COR-L47 (cell line): ENCODE measurements at places on chromosomes 6 and 20.

DNA sequence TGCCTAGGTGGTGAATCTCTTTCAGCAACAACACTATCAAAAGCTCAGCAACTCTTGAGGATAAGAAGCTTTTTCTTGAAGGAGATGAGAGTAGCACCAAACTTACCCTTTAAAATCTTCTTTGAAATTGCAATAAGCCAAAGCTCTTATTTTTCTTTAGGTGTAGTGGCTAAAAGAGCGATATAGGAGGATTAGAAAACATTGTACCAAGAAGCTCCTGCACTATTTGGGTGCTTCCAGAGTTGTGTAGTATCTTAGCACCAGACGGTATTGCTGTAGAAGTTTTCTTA, 1.2 kb downstream of the FUT9 start:
- DNase-seq, result no peak

- DNase-seq, result no peak
Measured at GRCh38 chr6:46816626-46817025, 23.4 kb downstream of the MEP1A start.

DNA sequence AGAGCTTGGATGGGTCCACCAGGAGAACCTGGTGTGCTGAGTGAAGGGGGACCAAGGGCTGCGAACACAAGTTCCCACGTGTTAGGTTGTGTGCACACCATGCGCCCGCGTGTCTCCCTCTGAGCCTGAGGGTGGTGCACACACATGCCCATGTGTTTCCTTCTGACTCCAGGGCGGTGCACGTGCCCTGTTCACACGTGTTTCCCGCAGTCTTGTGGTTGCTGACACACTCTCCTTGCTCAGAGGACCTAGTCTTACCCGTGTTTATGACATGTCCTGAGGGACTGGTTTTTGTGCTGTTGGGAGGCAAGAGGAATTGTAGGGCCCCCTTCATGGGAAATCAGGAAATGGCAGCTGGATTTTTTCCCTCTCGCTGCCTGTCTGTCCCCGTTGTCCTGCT, 36.3 kb upstream of the PCMTD2 start:
- DNase-seq, result no peak

- DNase-seq, result no peak
Measured at GRCh38 chr20:19775353-19776253, 17.5 kb downstream of the RIN2 start.

DNA sequence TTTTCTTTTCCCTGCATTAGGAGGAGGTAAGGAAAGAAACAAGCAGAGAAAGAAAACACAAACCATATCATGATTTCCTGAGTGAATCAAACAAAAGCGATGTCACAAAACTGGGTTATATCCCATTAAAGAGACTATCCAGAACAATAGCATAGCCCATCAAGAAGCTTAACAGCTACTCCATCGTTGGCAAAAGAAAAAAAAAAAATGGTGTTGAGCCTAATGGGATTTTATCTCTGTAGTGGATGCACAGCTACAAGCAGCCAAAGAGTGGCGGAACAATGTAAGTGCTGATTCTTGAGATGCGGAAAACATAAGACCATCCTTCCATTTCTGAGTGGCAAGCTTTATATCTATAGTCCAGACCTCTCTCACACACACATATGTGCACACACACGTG, 106.2 kb upstream of the NRSN1 start:
- DNase-seq, result no peak

GRCh38 chr20:60361761-60362395, 403.7 kb downstream of the CDH26 start:
- DNase-seq, result no peak
